ENCODE measurements at places on chromosomes 12 and 14.

DNA sequence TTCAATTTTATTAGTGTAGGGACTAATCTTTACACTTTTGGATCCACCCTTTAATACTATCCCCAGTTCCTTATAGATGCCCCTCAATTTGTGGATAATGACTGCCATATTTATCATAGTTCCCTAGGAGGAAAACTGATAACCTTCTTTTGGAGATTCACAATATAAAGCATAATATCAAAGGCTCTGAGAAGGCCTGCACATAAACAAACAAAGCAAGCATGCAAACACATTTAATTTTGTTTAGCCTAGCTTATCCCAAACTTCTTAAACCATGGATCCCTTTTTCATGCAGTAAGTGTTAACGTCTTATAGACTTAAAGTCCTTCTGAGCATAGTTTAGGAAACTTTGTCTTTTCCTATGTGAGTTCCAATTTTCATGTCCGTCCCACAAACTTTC is 290.4 kb upstream of the TBX3 start:
- no peak for DNase-seq

DNA sequence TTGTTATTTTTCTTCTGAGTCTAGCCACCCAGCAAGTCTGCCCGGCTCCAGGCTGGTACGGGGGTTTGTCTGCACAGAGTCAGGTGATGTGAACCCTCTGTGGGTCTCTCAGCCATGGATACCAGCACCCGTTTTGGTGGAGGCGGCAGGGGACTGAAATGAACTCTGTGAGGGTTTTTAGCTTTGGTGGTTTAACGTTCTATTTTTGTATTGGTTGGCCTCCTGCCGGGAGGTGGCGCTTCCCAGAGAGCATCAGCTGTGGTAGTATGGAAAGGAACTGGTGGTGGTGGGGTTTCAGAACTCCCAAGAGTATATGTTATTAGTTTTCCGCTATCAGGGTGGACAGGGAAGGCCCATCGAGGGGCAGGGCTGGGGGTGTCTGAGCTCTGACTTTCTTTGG is 5.3 kb upstream of the SERPINA4 start:
- DNase-seq = no peak

DNA sequence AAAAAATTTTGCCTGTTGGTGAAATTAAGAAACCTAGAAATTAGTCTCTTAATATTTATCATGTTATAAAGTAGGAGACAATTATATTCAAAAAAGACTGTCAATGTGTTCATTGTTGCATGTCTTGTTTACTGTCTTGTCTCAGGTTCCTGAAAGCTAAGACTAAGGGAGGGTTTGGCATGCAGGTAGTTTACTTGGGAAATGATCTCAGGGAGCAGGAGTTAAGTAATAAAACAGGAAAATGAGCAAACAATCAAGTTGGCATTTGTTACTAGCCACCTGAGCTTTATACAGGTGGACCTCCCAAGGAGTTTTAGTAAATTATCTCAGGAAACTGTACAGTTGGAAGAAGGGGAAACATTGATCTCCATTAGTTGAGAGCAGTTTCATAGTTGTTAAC is 188.0 kb upstream of the MDGA2 start:
- DNase-seq = no peak

- DNase-seq = no peak
Measured at GRCh38 chr14:85824526-85824925, 294.6 kb downstream of the FLRT2 start.

GRCh38 chr14:76081642-76082041 is 70.1 kb upstream of the GPATCH2L start:
- DNase-seq = no peak

GRCh38 chr14:45786266-45786665 is 533.3 kb upstream of the MIS18BP1 start:
- no peak for DNase-seq

GRCh38 chr14:34614638-34615037 is 15.3 kb downstream of the SNX6 start:
- no peak for DNase-seq

GRCh38 chr14:77124345-77125280 is 17.0 kb downstream of the ZDHHC22 start:
- DNase-seq = no peak

- no peak for DNase-seq
Measured at GRCh38 chr12:29610473-29611170, 113.1 kb upstream of the OVCH1 start.

DNA sequence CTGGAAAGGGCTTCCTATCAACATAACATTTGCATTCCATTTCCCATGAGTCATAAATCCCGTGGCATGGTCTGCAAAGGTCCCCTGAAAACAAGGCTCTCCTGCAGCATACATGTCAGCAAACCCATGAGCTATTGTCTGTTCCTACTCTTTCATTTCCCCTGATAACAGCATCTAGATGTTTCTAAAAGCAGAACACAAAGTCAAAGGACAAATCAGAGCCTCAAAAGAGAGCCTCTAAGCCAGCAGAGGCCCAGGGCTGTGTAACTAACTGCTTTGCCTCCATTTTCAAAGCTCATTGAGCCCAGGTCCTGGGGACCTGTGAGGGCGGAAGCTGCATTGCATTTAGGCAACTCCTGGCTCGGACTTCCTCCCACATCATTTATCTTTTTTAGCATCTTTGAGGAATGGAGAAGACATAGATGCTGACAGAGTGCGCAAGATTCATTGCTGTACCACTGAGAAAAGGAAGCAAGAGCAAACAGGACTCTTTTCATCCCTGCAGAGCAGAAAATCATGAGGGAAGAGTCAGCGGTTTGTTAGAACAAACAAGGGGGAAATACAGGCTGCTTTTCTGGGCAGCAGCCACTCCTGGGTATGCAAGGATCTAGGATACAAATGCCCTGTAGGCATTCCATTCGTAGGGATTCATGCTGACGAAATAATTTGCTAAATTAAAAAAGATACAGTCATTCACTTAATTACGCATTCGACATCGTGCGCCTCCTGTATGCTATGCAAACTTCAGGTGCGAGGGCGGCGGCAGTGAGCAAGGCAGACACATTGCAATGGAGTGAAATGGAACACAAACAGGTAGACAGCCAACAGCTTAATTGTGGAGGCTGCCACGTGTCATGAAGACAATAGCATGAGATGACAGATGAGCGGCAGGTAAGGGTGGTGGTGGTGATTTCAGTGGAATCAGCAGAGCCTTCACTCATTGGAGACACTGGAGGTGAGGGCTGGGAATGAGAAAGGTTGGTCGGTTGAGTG is 131.0 kb downstream of the TMEM132D start:
- no peak for DNase-seq

- peak; percentile 97 for DNase-seq
Measured at GRCh38 chr12:75656648-75657047, 145.2 kb upstream of the KRR1 start.

DNA sequence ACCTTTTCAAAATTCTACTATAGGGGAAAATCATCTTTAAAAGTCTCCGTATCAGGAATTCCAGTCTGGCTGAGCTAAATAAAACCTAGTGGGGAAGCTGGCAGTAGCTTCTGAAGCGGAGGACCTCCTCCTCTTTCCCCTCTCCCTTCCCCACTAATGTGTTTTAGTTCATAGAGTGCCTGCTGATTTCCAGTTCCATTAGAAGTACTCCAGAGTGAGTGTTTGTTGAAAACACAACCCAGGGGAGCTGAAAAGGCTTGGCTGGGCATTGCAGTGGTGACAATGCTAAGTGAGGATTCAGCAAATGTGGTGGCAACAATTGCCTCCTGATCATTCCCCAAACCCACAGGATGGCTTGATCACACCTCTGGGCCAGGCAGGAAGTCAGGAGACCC is 144.2 kb upstream of the FRMD6 start:
- peak; percentile 62 for DNase-seq

Measured in AG10803 (cell line).